Occipital lobe (tissue), 3 donors: ENCODE measurements at places on chromosomes 3 and 15. TPM values are rescaled to one million over a fixed set of nuclear protein-coding genes. Genes with fewer than 3 reads are reported as not detected.

- no peak for DNase-seq
Measured at GRCh38 chr3:110419601-110420000, 652.0 kb upstream of the NECTIN3 start.

The CHRNA7 gene
- total RNA-seq = 4.4 TPM

GRCh38 chr3:42394579-42395288 lies 15.7 kb downstream of the LYZL4 start:
- DNase-seq = no peak

The ADAMTS17 gene
- total RNA-seq = 5.1 TPM

DNA sequence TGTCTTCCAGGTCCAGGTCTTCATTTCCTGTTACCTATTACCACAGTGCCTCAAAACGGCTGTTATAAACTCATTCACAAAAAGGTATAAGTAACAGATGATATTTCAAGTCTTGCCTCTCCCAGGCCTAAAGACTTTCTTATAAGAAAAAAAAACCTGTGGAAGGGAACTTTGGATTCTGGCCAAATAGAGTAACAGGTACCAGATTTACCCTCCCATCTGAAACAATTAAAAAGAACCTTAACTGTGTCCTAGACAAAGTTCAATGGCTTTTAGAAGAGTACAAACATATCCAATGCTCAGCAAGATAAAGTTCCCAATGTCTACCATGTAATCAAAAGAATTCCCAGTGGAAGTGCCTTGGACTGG lies 22.6 kb downstream of the BHLHE40 start:
- no peak for DNase-seq
